ENCODE measurements at places on chromosomes 5 and 9. TPM values are rescaled to one million over a fixed set of nuclear protein-coding genes. Genes with fewer than 3 reads are reported as not detected.

Gene TJP2
- total RNA-seq, result 342 TPM

Gene BHMT2
- 1.6 TPM for total RNA-seq

Gene CTNND2
- not detected for total RNA-seq

Gene PRRX2
- total RNA-seq, result 0.20 TPM

Gene SYNPO
- total RNA-seq, result 41.0 TPM

Gene OMD
- total RNA-seq, result not detected

Gene CD180
- not detected for total RNA-seq

Gene FBP1
- 15.8 TPM for total RNA-seq

Gene NR6A1
- total RNA-seq, result 0.54 TPM

Gene CSNK1G3
- 44.5 TPM for total RNA-seq

Gene RNF145
- 40.3 TPM for total RNA-seq

Gene TMEM232
- total RNA-seq, result not detected

Gene CTXN3
- total RNA-seq, result not detected

Gene BARHL1
- not detected for total RNA-seq

Gene PCDHA1
- total RNA-seq, result not detected

Gene ZNF367
- 9.4 TPM for total RNA-seq

Gene NOL6
- total RNA-seq, result 45.2 TPM

Gene TMC1
- 0.13 TPM for total RNA-seq

Gene SRD5A1
- 15.0 TPM for total RNA-seq

Gene FCN2
- total RNA-seq, result not detected

Gene MSMP
- 1.0 TPM for total RNA-seq

Gene ALDH1A1
- 112 TPM for total RNA-seq

Gene BDP1
- total RNA-seq, result 18.7 TPM

Gene LCN12
- not detected for total RNA-seq

Gene PIP5K1B
- not detected for total RNA-seq

Gene C9orf50
- total RNA-seq, result 0.47 TPM

Gene ANKDD1B
- total RNA-seq, result not detected

Gene AFAP1L1
- 72.3 TPM for total RNA-seq

Gene SHOC1
- not detected for total RNA-seq

Gene PPIC
- 37.0 TPM for total RNA-seq

Gene RNF183
- total RNA-seq, result not detected

Gene KCTD16
- total RNA-seq, result 0.05 TPM

Gene GEMIN5
- total RNA-seq, result 22.1 TPM

Gene PCDHA6
- total RNA-seq, result 0.27 TPM

Gene TOPORS
- total RNA-seq, result 18.4 TPM

Gene NPR3
- 0.05 TPM for total RNA-seq

Gene CLIC3
- total RNA-seq, result not detected

Gene ZNF462
- total RNA-seq, result 4.6 TPM

Gene TIMD4
- total RNA-seq, result not detected

Gene MEIKIN
- total RNA-seq, result not detected

Gene SLC28A3
- total RNA-seq, result 0.05 TPM

Gene TAF1L
- not detected for total RNA-seq

Gene PCDHGB5
- total RNA-seq, result 7.9 TPM

Gene KCNN2
- total RNA-seq, result 1.6 TPM

Gene ZDHHC21
- total RNA-seq, result 7.4 TPM

Gene FBXW11
- total RNA-seq, result 36.2 TPM

Gene BASP1
- 78.5 TPM for total RNA-seq

Gene PCDH12
- total RNA-seq, result 17.1 TPM

Gene PAIP1
- 77.7 TPM for total RNA-seq

Gene CSF1R
- not detected for total RNA-seq

Gene FREM1
- not detected for total RNA-seq

Gene CEP78
- total RNA-seq, result 27.0 TPM

Gene ADAMTSL1
- 45.4 TPM for total RNA-seq

Gene SLC4A9
- total RNA-seq, result not detected

Gene LCN1
- not detected for total RNA-seq

Gene FAM221B
- not detected for total RNA-seq

All from mammary microvascular endothelial cell (primary cell).